ENCODE measurements at places on chromosomes 16 and 17.

DNA sequence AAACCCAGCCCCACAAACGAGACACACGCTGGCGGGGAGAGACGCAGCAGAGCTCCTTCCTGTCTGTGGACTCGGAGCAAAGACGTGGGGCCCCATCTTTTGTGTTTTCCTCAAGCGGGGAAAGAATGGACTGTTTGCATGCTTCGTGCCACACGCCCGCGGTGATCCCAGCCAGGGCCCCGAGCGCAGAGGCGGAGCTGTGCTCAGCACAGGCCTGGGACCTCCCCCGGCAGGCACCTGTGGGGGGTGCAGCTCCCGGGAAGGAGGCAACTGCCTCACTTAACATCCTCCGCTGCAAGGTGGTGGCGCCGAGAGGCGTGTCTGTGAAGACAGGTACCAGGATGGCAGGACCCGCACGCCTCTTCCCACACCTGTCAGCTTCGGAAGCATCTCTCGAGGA is 19.1 kb downstream of the TRARG1 start:
- peak; percentile 69 for DNase-seq

DNA sequence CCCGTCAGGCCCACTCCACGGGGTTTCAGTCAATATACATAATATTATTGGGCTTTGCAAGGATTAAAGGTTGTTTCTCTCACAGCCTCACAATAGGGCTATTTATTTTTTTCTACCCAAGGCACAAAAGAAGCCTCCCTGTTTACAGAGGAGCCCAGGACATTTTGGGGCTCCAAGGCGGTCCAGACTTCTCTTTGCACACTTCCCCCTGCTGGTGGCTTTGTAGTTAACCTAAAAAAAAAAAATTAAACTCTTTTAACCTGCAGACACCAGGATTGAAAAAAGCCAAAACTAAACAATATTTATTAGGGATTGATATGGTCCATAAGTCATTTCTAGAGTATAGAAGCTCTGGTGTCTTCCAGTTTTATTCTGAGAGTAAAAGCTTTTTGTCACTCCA is 169.7 kb upstream of the ZFHX3 start:
- DNase-seq = no peak

DNA sequence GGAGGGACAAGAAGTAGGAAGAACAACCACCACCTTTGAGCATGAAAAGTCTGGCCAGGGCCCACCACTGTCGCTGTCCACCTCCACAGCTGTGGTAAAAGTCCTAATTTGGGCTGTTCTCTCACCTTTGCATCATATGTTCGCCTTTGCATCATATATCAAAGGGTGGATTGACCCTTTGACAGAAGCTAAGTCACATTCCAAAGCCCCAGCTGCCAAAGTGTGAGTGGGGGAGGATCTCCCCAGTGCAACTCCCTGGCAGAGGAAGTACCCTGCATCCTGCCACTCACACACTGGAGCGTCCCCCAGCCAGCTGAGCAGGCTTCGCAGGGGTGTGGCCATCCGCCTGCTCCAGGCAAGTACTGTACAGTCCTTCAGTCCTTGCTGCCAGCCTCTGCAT is 12.7 kb upstream of the SPECC1 start:
- peak; percentile 55 for DNase-seq

DNA sequence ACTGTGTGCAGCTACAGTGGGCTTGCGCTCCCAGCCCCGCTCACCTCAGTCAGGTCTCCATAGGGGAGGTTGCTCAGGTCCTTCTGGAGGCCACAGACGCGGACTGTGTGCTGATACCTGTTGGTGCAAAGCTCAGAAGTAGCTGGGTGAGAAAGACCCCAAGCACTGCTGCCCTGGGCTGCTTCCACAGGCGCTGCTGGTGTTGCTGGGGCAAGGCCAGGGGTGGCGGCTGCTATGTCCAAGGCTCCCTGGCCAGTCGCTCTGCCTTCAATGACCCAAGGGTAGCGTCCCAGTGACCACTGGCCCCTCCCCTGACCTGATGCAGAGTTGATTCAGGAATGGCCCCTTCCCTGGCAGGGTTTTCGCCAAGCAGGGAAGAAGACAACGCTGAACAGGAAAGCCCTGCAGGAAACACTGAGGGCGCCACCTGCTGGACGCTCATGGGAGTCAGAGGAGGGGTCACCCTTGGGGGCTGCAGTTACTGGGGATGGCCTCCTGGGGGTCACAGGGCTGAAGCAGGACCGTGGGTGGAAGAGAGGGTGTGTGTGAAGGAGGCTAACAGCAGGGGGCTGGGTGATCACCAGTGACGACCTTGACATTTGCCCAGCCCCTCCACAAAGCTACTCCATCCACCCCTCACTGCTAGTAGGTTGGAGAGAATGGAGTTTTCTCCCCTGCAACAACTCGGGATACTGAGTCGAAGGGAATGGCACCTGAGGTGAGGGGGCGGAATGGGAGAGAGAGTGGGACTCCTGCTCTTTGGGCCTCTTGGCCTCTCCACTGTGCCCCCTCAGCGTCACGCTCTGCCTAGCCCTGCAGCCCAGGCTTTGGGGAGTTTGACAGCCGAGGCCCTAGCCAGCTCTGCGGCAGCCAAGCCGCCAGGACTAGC is 38.3 kb downstream of the ABCC12 start:
- DNase-seq = peak; percentile 84

DNA sequence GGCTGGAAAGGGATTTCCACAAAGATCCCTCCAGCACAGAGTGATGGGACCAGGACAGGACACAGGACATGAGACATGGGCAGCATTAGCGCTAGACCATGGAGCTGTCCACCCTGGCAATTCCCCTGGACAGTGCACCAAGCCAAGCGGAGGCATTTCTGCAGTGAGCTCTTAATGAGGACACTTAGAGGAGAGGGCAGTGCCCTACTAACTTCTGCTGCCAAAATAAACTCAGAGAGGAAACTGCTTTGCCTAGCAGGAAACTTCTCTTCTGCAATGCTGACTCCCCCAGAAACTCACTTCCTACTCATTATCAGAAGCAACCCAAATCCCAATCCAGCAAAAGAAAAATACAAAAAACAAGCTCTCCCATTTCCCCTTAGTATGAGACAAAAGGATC is 119.2 kb downstream of the HS3ST2 start:
- DNase-seq = peak; percentile 72

DNA sequence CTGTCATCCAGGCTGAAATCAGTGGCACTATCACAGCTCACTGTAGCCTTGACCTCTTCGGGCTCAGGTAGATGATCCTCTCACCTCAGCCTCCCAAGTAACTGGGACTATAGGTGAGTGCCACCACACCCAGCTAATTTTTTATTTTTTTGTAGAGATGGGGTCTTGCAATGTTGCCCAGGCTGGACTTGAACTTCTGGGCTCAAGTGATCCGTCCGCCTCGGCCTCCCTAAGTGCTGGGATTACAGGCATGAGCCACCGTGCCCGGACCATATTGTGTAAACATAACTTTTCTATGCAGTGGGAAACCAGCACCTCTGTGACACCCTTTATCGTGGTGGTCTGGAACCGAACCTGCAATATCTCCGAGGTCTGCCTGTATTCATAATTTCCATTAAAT is 11.2 kb upstream of the CSF3 start:
- no peak for DNase-seq

- no peak for DNase-seq
These were observed 567.4 kb upstream of the ZFHX3 start for GRCh38 chr16:73615071-73615940.

DNA sequence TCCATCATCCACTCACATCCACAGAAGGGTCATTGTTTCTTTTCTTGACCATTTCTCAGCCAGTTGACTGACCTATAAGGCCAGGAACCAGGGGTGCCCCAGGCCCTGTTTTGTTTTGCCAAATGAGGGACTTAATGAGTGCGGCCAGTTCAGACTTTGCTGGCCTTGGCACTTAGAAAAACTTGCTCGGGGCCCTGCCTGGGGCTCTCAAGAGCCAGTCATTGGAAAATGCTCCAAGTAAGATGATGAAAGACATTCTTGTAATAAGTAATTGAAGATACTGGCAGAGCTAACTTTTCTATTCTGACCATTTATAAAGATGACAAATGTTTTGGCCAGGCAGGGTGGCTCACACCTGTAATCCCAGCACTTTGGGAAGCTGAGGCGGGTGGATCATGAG is 29.0 kb upstream of the CLEC18B start:
- no peak for DNase-seq

All from kidney (tissue), 22 donors.